Stimulated activated CD4-positive, alpha-beta T cell treated with anti-CD3 and anti-CD28 coated beads, Interleukin-15, amount 100 ng/mL, for 1 hour (primary cell): ENCODE measurements at places on chromosomes 16 and 17.

DNA sequence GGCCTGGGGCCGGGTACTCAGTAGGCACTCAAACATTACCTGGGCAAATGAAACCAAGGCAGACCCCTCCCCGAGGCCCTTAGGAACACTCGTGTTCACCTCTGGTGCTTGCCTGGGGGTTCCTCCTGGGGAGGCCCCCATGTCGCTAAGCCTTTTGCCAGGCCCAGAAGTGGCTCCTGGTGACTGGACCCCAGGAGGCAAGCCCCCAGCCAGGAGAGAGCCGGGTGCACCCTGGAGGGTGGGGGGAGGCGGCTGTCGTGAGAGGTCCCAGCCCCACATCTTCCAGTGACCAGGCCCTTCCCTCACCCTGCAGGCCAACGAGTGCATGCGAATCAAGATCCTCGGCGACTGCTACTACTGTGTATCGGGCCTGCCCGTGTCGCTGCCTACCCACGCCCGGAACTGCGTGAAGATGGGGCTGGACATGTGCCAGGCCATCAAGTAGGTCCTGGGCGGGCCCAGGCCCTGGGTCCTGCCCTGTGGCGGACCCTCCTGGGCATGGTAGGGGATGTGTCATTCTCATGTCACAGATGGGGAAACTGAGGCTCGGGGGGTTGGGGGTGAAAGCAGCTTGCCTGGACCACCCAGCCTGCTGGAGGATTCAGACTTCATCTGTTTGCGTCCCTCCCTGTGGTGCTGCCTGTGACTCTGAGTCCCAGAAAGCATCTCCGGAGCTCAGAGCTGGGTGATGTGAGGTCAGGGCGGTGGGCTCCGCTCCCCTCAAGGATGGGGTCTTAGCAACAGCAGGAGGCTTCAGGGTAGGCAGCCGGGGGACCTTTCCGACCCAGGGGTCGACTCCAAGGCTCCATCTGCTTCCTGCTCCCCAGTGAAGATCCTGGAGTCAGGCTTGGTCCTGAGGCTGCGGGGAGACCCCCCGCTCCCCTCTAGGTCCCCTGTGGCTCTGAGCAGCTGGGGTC lies 32.5 kb downstream of the ADCY7 start:
- no peak for DNase-seq

GRCh38 chr17:12959441-12959840 lies 58.4 kb downstream of the ELAC2 start:
- no peak for DNase-seq

DNA sequence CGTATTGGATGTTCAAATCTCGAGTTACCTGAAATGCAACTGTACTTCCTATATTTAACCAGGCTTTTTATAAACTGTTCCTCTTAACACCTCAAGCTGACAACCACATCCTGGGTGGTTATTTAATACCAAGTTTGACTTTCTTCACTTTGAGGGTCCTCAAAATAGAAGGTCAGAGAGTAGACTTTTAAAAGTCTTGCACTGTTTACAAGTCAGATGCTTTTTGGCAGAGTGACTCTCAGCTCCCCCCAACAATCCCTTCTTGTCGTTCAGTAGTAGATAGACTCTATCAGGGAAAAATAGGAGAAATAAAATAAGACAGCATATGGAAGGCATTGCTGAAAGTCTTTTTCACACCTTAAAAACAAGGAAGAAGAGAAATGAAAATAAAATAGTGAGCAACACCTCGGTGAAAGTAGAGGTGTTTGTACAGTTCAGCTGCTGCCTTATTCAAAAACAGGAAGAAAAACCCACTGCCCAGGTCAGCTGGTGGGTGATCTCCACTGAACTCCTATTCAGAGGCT lies 650.4 kb downstream of the WWOX start:
- no peak for DNase-seq

DNA sequence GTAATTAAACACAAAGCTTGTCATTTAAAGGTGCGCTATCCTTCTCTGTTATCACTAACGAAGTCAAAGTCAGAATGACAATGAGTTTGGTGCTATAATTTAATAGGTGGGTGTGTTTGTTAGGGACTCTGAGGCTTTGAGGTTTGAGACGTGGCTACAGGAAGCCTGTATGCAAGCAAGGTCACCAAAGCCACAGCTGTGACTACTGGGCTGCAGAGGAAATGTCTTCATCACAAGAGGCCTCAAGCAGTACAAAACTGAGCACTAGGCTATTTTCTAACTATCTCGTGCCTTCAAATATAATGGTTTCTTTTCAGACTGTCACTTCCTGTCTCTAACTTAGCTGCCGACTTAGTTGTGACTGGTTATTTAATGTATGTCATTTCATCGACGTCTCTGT lies 141.2 kb downstream of the AATF start:
- DNase-seq: no peak

DNA sequence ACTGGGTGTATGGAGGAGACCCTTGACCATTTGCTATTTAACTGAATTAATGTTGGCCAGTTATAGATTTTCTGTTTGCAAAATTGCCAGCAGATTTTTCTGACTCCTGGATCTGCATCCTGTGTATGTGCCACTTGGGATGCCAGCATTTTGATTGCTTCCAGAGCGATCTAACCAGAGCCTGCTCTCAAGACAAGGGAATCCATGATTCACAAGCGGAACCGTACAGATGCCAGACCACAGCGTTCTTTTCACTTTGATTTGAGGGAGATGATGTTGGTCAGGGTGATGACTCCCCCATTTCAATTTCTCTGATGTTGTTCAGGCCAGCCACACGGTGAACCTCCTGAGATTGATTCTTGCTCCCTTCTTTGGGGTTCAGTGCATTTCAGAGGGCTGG lies 228.7 kb downstream of the CDH13 start:
- DNase-seq: no peak

- no peak for DNase-seq
Measured at GRCh38 chr16:11238272-11239202, 17.5 kb downstream of the SOCS1 start.

DNA sequence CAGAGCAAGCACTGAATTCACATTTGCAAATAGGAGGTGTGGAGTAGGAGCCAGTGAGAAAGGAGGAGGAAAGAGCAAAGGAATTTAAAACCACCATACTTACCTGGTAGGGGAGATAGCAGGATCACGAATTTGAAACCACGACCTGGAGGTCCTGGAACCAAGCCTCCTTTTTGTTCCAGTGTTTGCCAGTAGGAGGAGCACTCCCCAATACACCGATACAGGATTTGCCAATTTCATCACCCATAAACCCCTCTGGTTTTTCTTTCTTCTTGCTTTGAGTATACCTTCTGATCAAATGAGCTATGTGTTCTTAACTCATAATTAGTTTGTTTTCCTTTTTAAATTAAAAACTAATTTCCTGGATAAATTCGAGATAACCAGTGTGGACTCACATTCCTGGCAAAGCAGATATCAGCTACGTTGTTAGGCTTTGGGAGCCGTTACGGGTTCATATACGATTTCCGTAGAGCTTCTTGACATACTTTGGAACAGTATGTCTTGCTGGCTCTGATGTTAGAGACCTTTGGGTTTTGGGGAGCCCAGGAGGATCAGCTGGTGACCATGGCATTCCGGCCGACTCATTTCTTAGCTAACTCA lies 22.7 kb downstream of the BCO1 start:
- no peak for DNase-seq

GRCh38 chr16:27410761-27411160 lies 8.8 kb downstream of the IL21R start:
- DNase-seq: no peak

DNA sequence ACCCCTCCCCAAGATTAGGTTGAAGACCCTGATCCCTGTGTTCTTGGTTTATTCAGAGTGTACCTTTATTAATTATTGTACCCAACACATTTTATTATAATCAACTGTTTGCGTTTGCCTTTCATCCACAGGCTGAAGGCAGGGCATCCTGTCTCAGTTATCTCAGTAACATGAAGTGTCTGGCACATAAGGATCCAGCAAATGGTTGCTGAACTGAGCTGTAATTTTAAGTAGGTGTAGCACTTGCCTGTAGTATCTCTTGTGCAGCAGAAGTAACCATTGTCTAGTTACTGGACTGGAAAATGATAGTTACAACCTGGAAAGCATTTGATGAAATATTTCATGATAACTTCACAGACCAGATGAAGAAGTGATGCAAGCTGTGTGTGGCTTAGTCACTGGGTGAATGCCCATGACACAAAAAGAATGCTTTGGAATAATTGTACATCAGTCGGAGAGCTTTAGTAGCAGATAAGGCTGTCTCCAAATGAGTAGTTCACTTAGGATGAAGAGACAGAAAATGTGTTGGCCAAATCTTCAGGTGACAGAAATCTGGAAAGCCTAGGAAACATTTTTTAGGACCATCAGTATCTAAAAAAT lies 56.6 kb downstream of the ESRP2 start:
- DNase-seq: no peak

DNA sequence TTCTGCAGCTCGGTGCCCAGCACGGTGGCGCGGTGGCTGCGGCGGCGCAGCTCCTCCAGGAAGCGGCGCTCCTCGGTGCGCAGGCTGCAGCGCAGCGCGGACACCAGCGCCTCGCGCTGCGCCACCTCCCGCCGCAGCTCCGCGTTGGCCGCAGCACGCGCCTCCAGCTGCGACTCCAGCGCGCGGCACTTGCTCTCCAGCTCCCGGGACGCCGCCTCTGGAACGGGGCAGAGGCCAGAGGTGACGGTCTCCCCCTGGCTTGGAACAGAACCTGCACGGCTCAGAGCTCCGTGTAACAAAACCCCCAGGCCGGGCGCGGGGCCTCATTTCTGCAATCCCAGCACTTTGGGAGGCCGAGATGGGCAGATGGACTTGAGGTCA lies 13.2 kb upstream of the CLUH start:
- DNase-seq: peak; percentile 36

DNA sequence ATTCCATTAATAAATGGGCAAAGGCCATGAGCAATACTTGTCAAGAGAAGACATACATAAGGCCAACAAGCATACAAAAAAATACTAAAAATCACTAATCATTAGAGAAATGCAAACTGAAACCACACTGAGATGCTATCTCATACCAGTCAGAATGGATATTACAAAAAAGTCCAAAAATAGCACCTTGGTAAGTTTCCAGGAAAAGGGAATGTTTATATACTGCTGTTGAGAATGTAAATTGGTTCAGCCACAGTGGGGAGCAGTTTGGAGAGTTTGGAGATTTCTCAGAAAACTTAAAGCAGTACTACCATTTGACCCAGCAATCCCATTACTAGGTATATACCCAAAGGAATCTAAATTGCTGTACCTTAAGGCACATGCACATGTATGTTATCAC lies 467.7 kb downstream of the CDH11 start:
- no peak for DNase-seq

DNA sequence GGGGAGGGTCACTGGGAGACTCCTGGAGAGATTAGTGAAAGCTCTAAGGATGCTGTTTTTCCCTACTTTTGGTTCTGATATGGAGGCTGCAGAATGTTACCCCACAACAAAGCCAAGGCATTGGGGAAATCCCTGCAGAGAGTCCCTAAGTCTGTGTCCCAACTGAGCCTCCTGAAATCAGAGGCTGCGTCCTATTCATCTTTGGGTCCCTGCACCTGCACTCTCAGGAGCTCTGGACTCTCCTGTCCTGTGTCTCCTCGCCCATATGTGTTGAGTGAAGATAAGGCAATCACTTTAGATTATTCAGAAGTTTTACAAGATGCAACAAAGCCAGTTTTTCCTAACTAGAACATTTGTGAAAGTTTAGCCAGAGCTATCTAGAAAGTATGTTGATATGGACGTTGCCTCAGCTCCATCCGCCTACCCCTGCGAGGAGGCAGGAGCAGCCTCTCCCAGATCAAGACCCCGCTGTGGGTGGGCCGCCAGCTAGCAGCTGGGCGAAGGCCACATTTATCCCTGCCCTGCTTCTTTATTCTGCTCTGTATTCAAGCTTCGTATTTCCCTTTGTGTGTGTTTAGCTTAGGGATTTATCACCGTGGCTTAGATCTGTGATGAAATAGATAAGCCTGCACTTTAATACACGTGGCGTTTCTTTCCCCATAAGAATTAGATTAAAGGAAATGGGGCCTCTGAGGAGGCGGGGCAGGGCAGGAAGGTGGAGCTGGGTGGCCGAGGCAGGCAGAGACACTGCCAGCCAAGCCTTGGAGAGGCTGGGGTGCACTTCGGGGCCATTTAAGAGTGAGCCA lies 37.4 kb downstream of the SHISA6 start:
- no peak for DNase-seq

DNA sequence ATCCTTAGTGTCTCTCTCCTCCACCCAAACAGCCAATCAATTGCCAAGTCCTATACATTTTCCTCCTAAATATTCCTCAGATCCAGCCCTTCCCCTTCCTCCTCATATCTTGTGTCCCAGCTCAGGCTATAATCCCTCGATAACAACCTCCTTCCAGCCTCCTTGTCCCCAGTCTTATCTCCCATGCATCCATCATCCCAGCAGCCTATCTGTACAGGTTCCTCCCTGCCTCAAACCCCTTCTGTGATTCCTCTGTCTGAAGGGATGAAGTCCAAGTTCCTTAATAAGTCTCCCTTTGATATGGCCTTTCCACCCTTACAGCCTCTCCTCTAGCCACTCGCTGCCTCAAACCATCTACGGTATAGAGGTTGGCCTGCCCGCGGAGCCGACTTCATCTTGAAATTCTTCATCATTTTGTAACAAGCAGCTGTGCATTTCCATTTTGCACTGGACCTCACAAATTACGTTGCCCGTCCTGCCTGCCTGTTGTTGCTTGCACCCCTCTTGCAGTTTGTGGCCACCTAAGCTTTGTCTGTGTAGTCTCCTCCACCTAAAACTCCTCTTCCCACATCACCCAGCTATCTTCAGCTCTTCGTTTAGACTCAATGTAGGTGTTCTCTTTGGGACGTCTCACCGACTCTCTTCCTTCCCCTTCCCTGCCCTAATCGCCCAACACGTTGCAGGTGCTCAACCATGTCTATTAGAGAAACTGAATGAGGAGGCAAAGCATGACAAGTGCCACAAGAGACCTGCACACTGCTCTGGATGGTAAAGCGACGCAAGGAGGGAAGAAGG lies 786 bp upstream of the CDK5RAP3 start:
- DNase-seq: no peak

DNA sequence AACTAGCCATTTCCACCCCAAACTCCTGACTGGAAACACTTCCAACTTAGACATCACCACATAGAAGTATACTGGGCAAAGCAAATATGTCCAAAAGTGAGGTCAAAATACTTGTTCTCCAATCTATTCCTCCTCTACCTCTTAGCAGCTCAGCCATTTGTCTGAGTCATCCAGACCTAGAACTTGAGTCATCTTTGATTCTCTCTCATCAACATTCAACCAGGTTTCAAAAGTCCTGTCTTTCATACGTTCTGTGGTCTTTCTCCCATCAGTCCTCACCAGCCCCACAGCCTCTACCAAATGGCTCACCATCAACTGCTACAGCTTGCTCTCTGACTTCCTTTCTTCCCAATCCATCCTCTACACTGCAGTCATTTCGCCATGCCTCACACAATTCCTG lies 6.8 kb downstream of the ANKFY1 start:
- DNase-seq: no peak

DNA sequence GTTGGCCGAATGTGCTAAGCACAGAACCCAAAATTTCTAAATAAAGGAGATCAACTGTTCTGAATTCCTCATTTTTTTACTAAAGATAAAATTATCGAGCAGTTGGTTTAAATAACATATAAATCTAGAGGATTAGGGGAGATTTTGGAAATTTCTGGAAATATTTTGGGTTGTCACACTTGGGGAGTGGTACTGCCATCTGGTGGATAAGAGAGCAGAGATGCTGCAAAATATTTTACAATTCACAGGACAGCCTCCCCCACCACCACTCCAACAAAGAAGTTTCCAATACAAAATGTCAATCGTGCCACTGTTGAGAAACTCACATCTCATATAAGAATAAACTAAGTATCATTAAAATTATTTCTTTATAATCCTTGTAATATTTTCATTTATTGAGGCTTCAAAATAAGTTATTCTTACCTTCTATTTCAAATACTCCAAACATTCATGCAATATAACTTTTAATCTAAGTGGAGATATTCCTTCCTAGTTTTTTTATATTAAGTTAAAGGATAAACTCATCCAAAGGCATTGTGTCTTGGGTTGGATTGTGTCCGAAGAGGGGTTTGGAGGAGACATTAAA lies 17.0 kb upstream of the ABCA8 start:
- DNase-seq: no peak
